ENCODE measurements at places on chromosomes 2 and 18. TPM values are rescaled to one million over a fixed set of nuclear protein-coding genes. Genes with fewer than 3 reads are reported as not detected.

The IL36A gene
- total RNA-seq: not detected

The DPP4 gene
- 6.7 TPM for total RNA-seq

GRCh38 chr18:7626922-7627440 lies 59.9 kb downstream of the PTPRM start:
- peaks cover 12% of the 10 kb centered on the region for H3K4me1 ChIP-seq
- no peak overlapping the region for H3K4me3 ChIP-seq
- H3K27me3 ChIP-seq: no peaks in the 10 kb centered on the region
- peak; percentile 72 for DNase-seq
- H3K36me3 ChIP-seq: no peaks in the 10 kb centered on the region

DNA sequence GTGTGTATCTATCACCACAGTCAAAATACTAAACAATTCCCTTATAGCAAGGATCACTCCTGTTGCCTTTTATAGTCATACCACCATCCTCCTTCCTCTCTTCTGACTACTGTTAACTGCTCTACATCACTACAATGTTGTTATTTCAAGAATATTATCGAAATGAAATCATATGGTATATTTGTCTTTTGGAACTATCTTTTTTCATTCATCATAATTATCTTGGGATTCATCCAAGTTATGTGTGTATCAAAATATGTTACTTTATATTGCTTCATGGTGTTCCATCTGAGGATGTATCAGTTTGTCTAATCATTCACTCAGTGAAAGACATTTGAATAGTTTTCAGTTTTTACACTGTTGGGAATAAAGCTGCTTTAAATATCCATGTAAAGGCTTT lies 1423.0 kb upstream of the PIK3C3 start:
- H3K27ac ChIP-seq: no peak overlapping the region
- no peaks in the 10 kb centered on the region for H3K27me3 ChIP-seq
- H3K4me1 ChIP-seq: no peaks in the 10 kb centered on the region
- no peaks in the 10 kb centered on the region for H3K36me3 ChIP-seq

DNA sequence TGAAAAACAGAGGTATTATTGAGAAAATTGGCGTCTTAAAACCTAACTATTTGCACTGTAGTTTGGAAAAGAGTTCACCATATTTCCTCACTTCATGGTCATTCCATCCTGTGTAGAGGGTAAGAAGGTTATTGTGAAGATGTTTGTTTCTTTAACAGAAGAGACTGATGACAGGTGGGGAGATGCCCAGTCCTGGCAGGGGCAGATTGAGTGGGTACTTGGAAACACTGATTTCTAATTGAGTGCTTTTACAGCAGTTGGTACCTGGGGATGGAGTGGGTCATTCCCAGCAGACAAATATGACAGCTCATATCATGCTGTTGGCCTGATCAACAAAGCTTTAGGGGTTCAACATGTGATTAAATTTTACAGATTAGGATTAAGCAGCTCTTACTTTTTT lies 67.5 kb downstream of the MYOM1 start:
- peaks cover 3% of the 10 kb centered on the region for H3K27me3 ChIP-seq
- no peaks in the 10 kb centered on the region for H3K4me1 ChIP-seq
- no peaks in the 10 kb centered on the region for H3K36me3 ChIP-seq
- H3K27ac ChIP-seq: no peak overlapping the region
- no peak for DNase-seq
